Forelimb muscle (tissue), 1 donor: ENCODE measurements at places on chromosomes 5 and 9. TPM values are rescaled to one million over a fixed set of nuclear protein-coding genes. Genes with fewer than 3 reads are reported as not detected.

DNA sequence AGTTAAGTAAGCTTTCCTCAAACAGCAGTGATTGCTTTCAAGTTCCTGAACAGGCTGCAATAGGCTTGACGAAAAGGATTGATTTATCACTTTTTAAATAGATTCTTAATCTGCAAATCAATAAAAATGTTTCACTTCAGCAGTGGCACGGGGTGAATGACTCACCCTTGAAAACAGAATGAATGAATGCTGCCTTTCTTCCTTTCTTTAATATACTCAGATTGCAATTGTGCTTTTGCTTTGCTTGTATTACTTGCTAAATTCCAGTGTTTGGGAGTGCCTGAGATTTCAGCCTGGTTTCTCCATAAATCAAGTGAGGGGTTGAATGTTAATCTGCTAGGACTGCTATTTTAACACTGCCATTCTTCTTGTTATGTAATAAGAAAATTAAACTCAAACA, 1293.8 kb downstream of the PTPRD start:
- no peak for DNase-seq

DNA sequence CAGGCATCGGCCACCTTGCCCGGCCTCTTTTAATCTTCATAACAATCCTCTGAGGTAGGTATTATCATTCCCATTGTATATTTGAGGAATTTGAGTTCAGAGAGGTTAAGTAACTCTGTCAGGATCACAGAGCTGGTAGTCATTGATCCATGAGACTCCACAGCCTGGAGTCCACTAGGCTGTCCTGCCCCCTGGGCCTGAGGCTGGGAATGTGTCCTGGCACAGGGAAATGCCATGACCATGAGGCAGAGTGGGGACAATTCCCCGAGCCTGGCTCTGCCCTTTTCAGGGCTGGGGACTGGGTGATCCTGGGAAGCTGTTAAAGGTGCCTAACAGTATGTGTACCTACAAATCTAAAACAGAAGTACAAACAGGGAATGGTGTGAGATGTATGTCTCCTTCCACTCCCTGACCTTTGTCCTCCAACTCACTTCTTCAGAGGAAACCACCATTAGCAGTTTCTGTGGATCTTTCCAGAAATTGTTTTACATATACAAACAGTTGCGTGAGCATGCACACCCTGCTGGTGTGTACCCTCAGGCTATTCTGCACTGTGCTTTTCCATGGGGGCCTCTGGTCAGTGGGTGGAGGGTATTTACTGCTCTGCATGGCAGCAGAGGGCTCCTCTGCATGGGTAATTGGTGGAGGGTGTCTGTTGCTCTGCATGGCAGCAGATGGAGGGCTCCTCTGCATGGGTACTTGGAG, 53.8 kb downstream of the NDST1 start:
- DNase-seq: no peak

GRCh38 chr5:158816011-158816696, 283.6 kb downstream of the EBF1 start:
- no peak for DNase-seq

DNA sequence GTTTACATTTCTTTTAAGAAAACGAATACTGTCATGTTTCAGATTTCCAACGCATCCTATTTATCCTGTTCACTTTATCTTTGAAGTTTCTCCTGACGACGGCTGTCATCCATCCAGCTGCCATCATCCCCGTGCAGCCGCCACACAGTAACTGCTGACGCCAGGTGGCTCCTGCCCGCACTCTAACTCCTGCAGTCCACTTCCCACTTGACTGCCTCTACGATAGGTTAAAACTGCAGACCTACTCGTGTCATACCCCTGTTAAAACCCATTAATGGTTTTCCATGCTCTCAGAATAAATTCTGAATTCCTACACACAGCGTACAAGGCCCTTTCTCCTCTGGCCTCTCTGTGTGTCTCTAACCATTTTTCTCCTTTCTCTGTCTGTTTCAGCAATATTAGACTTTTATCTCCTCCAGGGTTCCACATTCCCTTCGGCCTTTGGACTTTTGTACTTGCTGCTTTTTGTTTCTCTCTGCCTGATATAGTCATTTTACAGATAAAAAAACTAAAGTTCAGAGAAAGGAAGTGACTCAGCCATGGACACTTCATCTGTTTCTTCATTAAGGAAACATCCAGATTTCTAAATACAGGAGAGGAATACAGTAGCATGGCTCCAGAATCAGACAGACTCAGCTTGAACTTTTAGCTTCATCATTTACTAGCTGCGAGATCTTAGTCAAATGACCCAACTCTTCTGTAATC, 84.9 kb downstream of the ADAMTS12 start:
- DNase-seq: no peak

GRCh38 chr9:133403766-133404453, 13.9 kb downstream of the REXO4 start:
- no peak for DNase-seq

DNA sequence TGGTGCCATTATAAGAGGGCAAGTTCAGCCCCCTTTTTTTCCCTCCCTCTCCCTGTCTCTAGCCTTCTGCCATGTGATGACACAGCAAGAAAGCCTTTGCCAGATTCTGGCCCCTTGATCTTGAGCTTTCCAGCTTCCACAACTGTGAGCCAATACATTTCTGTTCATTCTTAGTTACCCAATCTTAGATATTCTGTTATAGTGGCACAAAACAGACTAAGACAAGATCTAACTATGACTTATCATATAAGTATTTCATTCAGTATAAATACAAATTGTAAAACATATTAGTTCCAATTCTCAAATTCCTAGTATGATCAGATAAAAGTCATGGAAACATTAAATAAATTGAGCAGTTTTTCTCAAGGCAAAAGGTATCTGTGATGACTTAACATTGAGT, 276.3 kb downstream of the COX7C start:
- no peak for DNase-seq

GRCh38 chr9:126383406-126384046, 56.9 kb downstream of the MVB12B start:
- DNase-seq: no peak

DNA sequence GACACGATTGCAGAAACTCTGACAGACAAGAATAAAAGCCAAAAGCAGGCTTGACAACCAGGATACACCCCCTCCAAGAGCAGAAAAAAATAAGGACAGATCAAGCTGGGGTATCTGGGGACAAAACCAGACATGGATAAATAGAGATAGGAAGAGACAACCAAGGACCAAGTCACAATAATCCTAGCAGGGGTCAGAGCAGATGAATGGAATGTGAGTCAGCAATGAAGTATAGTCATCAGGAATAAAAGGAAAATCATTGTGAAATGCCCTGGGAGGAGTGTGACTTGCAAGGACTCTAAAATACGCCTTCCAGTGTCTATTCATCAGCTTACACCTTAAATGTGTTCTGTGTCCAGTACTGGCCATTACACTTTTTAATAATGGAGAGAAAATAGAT, 206.8 kb downstream of the CAAP1 start:
- no peak for DNase-seq

DNA sequence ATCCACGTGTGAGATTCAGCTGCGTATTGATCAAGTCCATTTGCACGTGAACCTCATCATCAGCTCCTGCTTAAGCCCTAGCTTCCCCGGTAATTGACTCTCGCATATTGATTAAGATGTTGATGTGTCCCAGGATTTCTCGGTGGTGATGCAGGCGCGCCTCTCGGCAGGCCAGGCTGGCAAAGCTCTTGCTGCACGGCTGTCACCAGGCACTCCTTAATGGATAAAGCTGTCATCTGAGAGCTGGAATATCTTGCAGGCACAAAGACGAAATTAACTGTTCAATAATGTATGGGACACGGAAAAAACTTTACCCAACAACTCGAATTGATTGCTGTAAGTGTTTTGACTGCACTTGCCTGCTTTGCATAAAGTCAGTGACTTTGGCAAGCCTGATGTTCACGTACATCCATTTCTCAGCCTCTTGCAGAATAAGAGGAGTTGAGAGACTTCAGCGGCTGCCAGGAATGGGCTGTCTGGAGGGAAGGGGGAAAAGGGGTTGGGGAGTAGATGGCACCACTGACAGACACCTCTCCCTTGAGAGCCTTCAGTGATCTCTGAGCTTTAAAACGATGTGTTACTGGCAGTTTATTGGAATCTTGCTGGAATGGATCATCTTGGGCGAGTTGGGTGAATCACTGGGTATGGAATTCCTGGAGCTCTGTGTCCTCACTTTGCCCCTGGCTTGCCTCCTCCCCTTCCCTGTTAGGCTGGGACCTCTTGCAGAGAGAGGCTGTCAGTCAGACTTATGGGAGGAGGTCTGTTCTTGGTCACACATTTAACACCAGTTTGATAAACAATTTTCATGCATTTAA, 650.3 kb downstream of the CCDC171 start:
- no peak for DNase-seq

DNA sequence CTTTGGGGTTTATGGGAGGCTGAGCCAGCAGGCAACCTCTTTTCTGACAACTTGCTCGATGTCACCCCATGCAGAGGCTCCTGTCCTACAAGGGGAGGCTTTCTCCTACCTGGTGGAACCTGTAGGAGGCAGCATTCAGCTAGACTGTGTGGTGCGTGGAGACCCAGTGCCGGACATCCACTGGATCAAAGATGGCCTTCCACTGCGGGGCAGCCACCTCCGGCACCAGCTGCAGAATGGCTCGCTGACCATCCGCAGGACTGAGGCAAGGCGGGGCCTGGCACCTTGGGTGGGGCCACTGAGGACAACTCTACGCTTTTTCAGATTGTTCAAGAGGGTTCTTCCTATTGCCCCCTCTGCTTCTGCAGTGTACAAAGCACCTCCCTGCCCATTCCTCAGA, 36.1 kb upstream of the ASS1 start:
- no peak for DNase-seq

- no peak for DNase-seq
Measured at GRCh38 chr9:113993838-113994540, 84.1 kb downstream of the AMBP start.

GRCh38 chr5:78003919-78004318, 227.8 kb upstream of the TBCA start:
- DNase-seq: no peak

DNA sequence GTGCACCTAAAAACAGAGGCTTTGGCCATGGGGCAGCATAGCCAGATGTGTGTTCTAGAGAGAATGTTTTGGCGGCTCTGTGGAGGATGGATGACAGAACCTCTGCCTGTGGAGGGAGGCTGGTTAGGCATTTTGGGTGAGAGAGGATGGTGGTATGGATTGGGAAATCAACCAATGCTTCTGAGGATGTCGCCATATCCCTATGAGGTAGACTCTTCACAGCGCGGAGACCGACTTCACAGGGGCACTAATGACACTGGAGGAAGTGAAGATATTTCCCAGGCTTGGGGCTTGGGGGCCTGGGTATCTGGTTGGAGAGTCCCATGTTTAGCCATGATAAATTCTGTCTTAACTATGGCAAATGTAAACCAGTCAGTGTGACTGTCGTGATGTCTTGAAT, 140.6 kb upstream of the KLF4 start:
- no peak for DNase-seq

- DNase-seq: no peak
Measured at GRCh38 chr9:137671721-137672120, 52.9 kb downstream of the EHMT1 start.

- DNase-seq: no peak
Measured at GRCh38 chr5:14737291-14737690, 72.8 kb downstream of the OTULIN start.

The TRIM32 gene
- polyA plus RNA-seq: 11.6 TPM

The ZCCHC7 gene
- polyA plus RNA-seq: 12.3 TPM

The CENPK gene
- polyA plus RNA-seq: 12.6 TPM

The KIF20A gene
- 17.3 TPM for polyA plus RNA-seq

The RAD1 gene
- polyA plus RNA-seq: 20.1 TPM

The PRR16 gene
- 19.3 TPM for polyA plus RNA-seq

The CKMT2 gene
- 102 TPM for polyA plus RNA-seq

The SPATA31C1 gene
- polyA plus RNA-seq: 0.08 TPM
